ENCODE measurements at places on chromosomes 6 and 20.

DNA sequence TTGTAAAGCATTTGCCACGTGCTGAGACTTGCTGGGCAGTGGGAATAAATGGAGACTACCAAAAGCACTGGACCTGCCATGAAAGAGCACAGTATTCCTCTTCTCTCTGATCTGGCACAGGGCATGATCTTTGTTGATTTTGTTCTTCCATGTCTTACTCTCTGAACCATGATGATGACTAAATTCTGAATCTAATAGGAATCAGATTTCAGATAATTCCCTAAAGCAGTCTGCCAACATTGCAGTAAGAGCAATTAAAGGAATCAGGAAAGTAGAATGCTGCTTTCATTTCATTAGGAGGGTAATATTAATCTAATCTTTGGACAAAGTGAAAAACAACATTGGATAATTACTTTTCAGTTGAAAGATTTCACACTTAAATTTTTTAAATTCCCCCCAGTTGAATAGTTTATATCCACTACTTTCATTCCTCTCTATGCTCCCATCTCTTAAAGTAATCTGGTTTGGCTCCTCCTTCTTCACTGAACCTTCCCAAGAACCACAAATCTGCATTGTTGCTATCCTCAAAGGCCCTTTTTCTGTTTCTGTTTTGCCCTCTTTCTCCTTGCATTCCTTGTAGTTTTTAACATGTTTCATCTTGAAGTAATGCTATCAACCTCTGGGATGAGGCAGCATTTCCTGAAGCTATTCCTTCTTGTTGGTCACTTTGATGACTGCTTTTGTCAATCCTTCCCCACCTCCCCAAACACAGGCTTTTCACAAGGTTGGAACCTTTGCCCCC is 243.2 kb upstream of the TENT5A start:
- no peak for DNase-seq

GRCh38 chr6:9064156-9064555 is 628.8 kb upstream of the SLC35B3 start:
- DNase-seq: no peak

GRCh38 chr6:131059486-131059885 is 3.6 kb downstream of the EPB41L2 start:
- DNase-seq: no peak

DNA sequence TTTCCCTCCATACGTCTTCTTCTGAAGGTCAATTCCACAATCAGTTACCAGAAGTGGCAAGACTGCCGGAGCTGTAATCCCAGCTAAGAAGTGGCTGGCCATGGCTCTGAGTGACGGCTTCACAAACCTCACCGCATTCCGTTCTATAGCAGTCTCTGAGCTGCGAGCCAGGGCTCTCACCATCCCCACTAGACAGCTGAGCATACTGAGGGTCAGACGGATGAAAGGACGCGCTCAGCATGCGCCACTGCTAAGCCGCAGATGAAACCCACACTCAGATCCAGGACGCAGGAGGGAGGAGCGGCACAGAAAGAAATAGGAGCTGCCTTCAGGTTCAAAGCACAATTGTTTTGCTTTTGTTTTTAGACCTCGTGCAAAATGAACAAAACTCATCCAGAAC is 97.9 kb downstream of the ANKRD60 start:
- DNase-seq: no peak

DNA sequence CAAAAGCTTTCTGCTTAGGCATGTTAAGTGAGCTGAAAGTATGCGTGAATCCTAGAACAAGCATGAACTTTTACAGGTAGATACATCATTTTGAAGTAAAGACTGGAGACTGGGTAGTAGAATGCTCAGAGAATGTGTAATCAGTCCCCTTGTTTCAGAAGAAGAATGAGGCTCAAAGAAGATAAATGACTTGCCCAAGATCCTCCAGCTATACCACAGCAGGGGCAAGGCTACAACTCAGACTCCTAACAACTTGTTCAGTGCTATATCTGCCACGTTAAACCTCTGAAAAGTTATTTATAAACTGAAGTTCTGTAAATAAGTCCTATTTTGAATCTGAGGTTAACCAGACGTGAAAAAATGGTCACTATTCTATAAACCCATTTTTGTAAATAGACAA is 2.9 kb downstream of the RIPOR2 start:
- no peak for DNase-seq

DNA sequence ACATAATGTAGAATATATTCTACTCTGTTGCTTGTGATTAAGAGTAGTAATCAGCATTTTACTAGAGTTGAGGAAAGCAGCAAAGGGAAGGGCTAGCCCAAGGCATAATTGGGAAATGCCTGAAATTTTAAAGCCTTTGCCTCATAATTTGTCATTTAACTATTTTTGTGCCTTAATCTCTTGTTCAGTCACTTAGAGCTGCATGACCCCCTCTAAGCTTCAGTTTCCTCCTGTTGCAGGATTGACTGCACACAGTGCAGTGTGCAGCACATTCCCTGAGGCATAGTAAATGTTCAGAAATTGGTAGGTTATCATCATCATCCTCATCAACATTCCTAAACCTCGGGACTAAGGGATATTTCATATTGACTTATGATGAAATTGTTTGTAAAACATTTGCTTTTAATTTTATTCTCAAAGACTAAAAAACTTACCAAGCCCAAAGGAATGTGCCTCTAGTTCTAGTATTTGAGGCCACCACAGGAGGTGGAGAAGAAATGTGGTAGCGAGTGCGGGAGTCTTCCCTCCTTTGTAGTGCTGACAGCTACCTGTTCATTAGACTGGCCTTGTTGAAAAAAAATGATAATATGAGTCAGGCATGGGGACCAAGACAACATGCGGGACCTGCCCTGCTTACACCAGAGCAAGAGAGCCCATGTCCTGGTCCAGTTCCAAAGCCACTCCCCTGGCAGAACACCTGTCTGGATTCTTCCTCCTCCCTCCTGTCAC is 14.8 kb upstream of the TENT5A start:
- DNase-seq: no peak
